Jurkat, Clone E6-1 (cell line): ENCODE measurements at places on chromosomes 1 and 21.

DNA sequence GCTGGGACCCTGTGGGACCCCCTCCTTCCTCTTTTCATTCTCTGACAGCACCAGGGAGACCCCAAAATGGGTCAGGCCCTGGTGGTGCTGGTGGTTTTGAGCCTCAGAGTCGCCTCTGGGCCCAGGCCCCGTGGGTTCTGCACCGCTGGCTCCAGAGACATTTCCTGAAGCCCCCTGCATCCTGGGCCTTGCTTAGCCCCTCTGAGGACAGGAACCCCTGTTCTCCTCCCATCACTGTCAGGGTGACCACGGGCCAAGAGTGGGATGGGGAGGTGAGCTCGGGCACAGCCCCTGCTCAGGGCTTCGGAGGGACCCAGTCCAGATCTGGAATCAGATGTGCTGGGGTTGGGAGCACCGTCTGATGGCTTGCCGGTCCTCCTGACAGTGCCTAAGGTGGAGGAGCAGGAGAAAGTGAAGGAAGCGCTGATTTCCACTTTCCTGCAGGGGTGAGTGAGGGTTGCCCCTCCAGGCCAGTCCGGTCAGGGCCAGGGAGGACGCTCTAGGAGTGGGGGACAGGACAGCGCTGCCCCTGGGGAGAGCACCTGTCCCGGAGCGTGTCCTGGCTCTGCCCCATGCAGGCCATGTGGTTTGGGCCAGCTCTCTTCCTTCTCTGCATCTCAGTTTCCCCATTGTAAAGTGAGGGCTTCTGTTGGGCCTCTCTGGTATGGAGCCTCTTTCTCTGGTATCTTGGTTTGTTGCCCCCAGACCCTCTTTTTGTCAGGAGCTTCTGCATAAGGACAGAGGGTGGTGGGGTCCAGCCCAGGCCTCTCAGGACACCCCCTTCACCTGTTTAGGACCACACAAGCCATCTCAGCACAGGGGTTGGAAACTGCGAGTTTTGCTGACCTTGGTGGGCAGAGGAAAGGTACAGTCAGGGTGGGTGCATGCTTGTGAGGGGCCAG is 71.0 kb downstream of the TRIM11 start:
- DNase-seq: no peak

DNA sequence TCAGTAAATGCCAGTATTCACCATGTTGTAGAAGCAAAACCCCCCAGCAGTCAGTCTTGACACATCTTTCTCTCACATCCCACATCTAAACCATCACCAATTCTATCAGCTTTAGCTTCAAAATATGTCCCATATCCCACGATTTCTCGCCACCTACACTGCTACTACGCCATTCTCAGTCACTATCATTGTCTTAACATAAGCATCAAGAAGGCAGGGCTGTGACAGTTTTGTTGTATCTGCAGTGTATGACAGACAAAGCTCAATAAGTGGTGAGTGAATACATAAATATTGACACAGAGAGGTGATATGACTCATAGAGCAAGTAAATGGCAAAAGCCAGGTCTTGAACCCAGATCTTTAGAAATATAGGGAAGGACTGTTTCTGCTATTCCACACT is 59.9 kb downstream of the JAK1 start:
- DNase-seq: no peak

DNA sequence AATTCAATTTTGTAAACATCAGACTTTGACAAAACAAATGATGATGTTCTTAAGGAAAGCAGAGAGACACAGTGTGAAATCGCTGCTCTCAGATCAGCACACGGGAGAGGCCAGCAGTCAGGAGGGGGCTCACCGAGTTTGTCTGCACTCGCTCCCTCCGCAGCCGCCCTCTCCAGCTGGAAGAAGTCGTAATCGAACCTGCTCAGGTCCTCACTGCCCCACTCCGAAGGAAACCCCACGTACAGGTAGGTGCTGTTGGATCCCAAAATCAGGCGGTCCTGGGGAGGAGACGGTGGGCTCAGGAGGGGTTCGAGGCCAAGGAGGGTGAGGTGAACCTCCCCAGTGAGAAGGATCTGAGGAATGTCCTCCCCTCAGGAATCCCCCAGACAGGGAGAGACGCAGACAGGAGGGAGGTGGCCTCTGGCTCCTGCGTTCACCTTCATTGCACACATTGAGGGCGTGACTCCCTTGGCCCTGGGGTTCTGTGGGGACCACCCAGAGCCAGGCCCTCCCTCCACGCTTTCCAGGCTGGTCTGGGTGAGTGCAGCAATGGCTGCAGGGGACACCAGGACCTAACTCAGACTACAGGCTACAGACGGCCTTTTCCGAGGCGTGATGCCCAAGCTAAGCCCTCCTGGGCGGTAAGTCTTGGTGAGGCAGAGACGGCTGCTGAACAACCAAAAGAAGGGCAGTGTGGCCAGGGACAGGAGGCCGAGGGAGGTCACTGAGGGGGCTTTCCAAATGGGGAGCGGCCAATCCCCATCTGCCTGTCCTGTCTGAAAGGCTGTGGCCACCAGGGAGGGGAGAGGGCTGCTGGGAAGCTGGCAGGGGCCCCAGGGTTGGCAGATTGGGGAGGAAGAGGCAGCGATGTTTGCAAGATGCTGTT is 65.5 kb downstream of the SCCPDH start:
- no peak for DNase-seq

- no peak for DNase-seq
These were observed 401.5 kb downstream of the PTPRC start for GRCh38 chr1:199040076-199040905.

GRCh38 chr1:243596431-243597062 is 253.5 kb downstream of the AKT3 start:
- DNase-seq: peak; percentile 5

GRCh38 chr1:198455966-198456365 is 84.5 kb downstream of the ATP6V1G3 start:
- no peak for DNase-seq

GRCh38 chr1:207418351-207418750 is 35.8 kb upstream of the CR2 start:
- no peak for DNase-seq

- no peak for DNase-seq
These were observed 35.3 kb downstream of the OLFML2B start for GRCh38 chr1:161988413-161988812.

DNA sequence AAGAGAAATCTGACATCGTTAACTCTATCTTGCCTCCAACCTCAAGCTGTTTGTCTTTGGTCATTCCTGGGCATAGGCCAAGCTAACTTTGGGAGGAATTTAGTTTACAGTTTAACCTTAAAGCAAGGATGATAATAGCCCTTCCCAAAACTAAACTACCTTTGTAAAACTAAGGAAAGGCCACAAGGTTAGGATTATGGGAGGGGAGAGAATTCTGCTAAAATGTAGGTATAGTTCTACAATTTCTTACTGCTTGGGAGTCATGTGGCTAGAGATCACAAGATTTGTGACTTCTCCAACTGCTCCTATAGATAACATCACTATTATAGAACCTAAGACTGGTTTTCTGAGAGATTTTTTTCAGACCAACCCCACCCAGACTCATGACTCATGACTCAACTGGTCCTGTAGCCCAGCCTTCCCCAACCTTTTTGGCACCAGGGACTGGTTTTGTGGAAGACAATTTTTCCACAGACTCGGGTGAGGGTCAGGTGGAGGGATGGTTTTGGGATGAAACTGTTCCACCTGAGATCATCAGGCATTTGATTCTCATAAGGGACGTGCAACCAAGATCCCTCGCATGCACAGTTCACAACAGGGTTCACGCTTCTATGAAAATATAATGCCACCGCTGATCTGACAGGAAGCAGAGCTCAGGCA is 70.7 kb upstream of the MUTYH start:
- DNase-seq: no peak

DNA sequence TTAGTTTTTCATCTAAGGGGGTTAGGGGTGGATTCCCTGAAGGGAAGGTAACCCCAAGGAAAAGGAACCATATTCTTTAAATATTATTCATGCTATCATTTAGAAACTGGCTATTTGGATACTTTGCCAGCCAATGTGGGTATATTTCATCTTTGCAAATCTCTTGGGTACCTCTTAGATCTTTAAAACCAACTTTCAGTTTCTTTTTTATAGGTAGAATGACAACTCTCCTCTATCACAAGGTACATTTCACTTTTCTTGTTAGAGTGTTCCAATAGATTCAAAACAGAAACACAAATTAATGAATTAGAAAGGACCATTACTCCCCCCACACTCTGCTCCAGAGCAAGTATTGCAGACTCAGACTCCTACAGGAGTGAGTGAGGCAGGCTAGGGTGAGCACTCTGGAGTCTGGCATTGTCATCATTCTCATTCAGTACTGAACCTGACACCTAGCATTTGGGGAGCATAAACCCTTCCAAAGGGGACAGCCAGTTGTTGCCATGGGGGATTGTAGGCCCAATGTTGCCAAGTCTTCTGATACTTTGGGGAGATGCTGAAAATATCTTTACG is 43.0 kb downstream of the MACO1 start:
- no peak for DNase-seq

DNA sequence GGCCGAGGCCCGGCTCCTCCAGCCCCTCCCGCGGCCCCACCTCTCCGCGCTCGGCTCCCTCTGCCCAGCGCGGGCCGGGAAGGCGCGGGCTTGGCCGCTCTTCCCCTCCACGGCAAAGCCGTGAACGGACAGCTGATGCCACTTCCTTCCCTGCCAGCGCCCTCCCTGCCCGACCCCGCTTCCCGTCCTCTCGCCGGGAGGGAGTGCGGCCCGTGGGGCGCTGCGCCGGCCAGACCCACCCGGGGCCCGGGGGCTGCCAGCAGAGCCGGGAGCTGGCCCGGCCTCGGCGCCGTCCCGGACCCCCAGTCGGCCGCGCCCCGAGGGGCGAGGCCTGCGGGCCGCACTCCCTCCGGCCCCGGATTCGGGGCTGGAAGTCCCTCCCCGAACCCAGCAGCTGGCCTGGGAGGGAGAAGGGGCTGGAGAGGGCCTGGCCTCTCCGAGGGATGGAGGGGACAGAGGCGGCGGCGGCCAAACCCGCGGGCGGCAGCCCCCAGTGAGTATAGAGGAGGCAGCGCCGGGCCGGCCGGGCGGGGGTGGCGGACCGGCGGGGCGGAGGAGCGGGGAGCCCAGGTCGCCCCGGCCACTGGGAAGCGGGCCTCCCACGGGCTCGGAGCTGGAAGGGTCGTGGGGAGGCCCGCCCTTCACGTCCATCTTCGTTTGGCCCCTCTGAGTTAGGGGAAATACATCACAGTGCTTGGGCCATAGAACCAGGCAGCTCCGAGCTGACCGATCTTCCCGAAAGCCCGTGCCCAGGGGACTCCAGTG is at the start of gene KIAA1614:
TSS of gene KIAA1614 (plus strand) at position 97 of the 765 bp plus-strand sequence. CDS start at position 444, 347 bp downstream.
- no peak for DNase-seq
